ENCODE measurements at places on chromosomes 16 and 17.

DNA sequence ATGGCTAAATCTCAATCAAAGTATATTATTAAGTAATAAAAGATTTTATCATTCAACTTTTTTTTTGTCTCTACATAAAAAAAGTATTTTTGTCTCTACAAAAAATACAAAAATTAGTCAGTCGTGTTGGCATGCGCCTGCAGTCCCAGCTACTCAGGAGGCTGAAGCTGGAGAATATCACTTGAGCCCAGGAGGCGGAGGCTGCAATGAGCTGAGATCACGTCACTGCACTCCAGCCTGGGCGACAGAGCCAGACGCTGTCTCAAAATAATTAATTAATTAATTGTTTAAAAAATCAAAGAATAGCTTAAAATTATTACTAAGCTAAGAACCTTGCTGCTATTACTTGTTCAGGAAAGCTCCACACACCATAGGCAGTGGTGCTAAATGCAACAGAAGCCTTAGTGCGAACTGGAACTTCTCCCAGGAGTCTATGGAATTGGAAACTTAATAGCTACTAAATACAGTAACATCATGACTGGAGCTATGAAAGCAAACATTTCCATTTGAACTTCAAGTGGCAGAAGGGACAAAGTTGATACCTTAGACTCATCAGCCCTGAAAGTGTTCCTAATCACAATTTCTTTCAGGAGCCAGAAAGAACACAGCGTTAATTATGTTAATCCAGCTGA is 22.6 kb downstream of the ADCY9 start:
- no peak for DNase-seq

GRCh38 chr16:85090873-85091521 is 21.3 kb downstream of the CIBAR2 start:
- DNase-seq: no peak

DNA sequence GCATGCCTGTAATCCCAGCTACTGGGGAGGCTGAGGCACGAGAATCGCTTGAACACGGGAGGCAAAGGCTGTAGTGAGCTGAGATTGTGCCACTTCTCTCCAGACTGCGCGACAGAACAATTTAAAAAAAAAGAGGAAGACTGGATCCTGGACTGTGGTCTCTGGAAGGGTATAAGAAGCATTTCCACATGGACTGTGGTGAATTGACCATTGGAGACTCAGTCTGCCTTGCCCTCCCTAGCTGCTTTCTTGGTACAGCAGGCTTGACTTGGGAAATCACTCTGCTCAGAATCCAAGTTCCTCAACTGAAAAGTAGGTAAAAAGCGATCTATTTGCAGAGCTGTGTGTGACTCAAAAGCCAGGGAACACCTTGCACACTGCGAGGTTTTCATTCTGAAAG is 1.0 kb upstream of the MGRN1 start:
- DNase-seq: no peak

- DNase-seq: no peak
Measured at GRCh38 chr16:71201054-71201453, 29.5 kb downstream of the HYDIN start.

DNA sequence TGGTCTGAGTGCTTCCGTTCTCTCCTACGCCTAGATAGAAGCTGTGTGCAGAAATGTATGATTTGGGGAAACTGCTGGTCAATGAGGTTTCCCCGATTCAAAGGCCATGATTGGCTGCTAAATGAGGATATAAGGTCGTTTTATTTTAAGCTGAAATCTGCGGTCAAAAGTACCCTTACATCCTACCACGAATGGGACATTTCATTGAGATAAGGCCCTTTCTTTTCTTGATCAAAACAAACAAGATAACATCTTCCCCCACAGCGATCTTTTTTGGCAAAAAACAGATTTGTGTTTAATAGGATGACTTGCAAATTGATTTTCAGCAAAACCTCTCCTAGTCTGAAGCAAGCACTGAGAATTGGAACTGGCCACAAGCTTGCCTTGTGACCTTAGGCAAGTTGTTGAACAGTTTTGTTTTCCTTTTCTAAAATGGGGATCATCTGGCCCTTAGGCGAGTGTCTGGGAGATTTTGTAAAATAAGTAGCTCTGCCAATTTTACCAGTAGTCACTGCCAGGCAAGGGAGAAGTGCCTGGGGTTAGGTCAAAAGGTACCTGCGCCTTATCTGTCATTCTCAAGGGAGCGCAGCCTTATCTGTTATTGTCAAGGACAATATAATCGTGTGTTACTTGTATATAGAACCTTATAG is 635 bp downstream of the SCPEP1 start:
- no peak for DNase-seq

GRCh38 chr16:87644186-87644585 is 41.9 kb downstream of the JPH3 start:
- no peak for DNase-seq

DNA sequence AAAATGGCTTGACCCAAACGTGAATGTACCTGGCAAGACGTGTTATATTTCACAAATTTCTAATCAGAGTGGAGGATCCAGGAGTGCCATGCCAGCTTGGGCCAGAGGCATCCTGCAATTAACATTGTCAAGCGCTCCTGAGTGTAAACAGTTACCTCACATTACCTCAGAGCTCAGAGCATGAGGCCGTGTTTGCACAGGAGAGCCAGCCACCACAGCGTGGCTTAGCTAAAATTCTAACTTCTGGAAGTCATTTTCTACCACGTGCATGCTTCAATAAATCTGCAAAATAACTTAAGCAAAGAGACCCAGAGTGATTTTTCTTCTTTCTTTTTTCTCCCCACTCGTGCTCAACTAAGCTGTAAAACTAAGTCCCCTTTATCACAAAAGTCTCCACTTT is 769.0 kb downstream of the KCNJ2 start:
- DNase-seq: no peak
